Left renal cortex interstitium (tissue), 4 donors: ENCODE measurements at places on chromosomes 16 and 17.

DNA sequence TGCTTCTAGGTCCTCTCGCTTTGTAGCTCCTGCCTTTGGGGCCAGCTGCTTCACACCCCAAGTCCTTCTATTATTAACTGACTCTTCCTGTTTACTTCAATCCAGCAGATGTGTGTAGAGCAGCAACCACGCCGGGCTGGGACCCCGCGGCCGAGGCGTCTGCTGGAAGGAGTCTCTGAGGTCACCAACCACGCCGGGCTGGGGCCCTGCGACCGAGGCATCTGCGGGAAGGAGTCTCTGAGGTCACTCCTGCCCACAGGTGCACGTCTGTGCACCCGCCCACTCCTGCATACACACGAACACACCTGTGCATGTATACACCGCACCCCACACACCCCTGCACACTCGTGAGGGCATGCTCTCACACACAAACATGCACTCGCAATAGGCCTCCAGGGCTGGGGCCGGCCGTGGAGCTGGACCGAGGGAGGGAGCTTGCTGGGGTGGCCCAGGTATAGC is 7.8 kb upstream of the TEX19 start:
- no peak for DNase-seq

DNA sequence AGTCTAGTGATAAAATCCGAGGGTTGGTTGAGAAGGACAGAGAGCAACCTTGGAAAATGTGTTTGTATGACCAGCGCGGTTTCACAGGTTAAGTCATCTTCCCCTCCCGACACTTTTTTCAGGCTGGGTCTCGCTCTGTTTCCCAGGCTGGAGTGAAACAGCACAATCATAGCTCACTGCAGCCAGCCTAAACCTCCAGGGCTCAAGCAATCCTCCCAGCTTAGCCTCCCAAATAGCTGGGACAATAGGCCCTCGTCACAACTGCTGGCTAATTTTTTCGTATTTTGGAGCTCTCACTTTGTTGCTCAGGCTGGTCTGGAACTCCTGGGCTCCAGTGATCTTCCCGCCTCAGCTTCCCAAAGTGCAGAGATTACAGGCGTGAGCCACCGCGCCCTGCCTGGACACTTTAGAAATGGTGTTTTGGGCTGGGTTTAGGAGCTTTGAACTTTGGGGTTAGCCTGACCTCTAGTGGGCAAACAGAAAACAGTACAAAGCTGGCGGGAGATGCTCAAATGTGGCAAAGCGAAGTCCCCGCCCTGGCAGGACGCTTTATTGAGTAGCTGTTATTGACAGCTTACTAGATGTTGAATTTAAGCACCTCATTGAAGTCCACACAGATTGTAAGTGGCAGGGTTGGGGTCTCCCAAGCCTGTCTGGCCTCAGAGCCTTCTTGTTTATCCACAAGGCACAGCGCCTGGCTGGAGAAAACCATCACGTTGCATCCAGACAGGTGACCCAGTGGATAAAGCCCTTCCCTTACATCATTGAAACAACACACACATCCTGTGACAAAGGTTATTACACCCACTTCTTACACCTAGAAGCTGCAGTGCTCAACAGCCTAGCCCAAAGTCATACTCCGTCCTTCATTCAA is 34.7 kb upstream of the RBBP6 start:
- peak; percentile 46 for DNase-seq

DNA sequence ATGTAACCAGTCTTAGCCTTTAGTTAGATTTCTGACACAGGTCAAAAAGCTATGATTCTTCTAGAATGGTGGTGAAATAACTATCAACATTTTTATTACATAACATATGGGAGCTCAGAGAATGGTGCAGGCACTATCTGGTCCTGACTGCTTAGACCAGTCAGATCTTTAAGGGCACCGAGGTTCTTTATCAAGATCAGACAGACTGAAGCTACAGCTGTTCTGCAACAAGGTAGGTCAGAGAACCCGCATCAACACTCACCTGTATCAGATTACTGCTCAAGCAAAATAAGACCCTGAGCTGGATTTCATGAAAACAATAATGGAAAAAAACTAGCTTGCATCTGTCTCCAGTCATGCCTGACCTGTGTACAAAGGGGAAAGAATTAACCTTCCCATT is 160.4 kb downstream of the KCNJ2 start:
- DNase-seq: no peak

DNA sequence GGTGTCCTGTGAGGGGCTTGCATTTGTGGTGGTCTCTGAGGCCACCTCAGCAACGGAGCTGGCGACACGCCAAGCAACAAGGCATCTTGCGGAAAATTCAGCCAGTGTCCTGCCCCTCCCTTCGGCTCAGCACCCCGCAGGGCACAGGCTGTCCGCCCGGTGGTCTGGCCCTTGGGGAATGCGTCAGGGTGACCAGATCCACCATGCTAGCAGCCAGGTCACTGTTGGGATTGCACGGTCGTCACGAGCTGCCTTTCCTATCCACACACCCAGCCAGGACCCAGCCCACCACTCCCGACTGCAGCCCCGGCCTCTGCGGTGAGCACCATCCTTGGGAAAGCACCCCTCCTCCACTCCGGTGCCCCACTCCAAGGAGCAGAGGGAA is 221.2 kb downstream of the NTN1 start:
- no peak for DNase-seq

GRCh38 chr16:13453938-13454553 is 465.9 kb upstream of the ERCC4 start:
- DNase-seq: no peak

- DNase-seq: no peak
Measured at GRCh38 chr16:48537909-48538745, 71.9 kb downstream of the N4BP1 start.

GRCh38 chr16:2919511-2920255 is 8.0 kb downstream of the FLYWCH1 start:
- peak; percentile 73 for DNase-seq
